ENCODE measurements at places on chromosomes 3 and 15.

DNA sequence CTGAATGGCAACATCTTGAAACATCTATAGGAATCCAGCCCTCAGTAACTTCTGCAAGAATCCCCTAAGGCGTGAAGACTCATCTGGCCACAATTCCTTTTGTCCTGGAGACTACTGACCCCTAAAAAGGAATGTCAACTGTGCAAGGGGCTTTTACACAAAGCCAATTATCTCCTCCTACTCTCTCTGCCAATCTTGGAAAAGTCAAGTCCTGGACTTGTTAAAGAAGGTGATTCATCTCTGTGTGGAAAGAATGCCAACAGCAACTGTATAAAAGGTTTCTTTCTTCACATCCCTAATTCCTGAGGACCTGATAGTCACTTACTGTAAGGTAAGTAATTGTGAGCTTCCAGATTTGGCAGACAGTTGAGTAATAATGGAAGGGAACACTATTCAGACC, 22.3 kb downstream of the THRB start:
- peak; percentile 5 for DNase-seq

- no peak for DNase-seq
These were observed 16.5 kb downstream of the LMCD1 start for GRCh38 chr3:8518138-8518537.

DNA sequence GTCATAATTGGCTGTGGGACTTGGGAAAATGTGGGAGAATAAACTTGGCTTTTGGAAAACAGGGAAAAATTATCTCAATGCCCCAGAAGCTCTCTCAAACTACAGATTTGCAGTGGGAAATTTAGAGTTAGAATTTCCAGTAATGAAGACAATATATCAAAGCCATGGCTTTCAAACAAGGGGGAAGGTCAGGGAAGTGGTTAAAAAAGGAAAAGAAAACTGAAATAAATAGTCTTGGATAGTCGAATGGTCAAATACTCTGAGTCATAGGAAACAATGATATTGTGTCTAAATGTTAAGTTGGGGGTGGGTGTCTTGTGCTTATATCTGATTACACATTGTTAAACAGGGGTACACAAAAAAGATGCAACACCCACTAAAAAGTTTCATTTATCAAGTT, 272.4 kb upstream of the COL8A1 start:
- DNase-seq, result no peak

DNA sequence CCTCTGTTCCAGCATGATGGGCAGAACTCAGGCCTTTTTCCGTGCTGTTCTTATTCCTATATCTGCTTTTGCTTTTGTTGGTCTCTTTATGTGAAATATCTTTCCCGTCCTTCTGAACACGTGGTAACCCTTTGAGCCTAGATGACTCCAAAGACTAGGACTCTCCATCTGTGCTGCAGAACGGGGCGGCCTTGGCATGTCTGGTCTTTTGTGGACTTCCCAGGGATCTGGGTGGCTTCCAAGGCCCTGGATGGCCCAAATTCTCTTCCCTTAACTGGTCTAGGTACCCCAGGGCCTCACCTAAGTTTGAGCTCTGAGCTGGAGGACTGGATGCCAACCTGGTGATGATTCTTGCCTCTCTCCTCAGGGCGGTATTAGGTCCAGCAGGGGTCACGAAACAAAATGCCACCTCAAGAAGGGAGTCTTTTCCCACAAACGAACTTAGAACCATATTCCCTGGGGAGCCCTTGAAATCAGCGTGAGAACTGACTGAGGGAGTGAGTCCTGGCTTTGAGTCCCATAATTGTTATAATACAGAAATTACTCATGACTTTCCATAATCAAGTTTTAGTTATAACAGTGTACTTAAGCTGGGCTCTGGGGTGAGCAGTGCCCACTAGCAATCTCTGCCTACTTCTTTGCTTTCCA, 13.8 kb downstream of the TLNRD1 start:
- DNase-seq, result no peak

GRCh38 chr3:111732252-111732879, 126.7 kb upstream of the PHLDB2 start:
- DNase-seq, result no peak

GRCh38 chr3:196966526-196967401, 1.9 kb downstream of the PIGZ start:
- no peak for DNase-seq

GRCh38 chr15:72685301-72685924, 569 bp downstream of the HIGD2B start:
- DNase-seq, result peak; percentile 28

DNA sequence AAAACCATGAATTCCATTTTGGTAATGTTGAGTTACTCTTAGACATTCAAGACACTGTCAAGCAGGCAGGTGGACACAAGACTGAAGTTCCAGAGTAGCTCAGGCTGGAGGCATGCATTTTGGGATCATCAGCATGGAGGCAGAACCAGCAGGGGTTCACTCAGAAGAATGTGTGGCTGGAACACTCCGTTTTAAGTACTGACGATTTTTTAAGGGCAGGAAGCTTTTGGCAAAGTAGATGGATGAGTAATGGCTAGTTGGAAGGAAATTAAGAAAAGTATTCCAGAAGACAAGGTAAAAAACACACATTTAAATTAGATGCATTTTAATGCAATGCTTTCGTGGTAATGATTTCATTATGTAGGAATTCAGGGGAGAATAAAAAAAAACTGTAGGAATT, 420.4 kb downstream of the ROBO2 start:
- no peak for DNase-seq

DNA sequence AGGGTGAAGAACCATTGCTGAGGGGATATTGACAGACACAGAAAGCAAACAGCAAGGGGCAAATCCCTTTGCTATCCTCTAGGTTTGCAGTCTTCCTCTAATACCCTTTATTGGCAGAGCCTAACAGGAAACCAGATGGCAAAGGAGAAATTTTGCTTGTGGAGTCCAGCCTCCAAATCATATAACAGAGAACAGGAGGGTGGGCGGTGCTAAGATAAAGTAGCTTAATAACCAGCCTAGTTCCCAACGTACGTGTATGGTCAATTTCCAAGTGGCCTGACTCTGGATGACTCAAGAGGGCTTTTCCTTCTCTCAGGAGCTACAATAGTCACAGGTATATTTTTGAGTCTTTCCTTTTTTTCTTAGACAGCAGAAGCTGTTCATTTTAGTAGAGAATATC, 404.5 kb downstream of the PDCD6IP start:
- no peak for DNase-seq

DNA sequence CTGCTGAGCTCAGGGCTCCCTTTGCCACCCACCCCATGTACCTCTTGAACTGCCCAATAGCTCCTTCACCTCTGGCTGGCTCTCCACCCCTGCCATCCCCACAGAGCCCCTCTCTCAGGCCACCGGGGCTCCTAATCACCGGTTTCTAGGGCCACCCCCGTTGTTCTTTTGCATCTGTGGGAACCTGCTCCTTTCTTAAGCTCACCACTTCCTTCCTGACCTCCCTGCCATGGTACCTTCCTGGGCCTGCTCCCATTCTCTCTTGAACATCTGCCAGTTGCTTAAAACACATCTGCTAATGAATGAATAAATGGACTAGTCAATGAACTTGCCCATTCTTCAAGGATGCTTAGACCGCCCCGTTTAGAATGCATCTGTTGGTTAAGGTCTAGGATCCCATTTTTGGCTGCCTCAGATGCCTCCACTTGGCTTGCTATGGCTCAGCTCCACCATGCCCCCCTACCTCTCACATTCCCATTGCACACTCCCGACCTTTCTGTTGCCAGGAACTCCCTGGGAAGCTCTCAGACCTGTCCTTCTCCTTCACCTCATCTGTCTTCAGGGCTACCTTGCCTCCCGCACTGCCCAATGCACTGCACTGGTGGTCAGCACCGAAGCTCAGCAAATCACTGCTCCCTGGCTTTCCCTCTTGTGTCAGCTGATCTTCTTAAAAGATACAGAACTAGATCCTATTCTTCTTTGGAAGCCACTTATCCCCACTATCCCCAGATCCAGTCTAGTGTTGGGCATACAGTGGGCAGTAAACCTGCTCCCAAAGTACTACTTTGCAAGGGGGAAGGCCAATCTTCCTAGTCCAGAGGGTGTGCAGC, 9.1 kb downstream of the AMOTL2 start:
- DNase-seq, result no peak

DNA sequence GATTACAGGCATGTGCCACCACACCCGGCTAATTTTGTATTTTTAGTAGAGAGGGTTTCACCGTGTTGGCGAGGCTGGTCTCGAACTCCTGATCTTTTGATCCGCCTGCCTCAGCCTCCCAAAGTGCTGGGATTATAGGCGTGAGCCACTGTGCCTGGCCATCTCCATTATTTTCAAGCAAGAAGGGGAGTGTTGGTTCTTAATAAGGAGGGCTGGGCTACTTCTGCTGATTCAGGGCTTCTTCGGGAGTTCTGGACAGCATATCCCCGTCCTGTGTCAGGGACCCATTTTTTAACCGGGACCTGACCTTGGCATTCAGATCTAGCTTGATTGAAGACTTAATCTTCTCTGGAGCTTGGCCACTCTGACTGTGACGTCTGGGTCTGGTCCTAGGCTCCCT, 74.1 kb upstream of the SYN2 start:
- no peak for DNase-seq

- no peak for DNase-seq
These were observed 1186.7 kb upstream of the EPHA6 start for GRCh38 chr3:95627697-95628096.

DNA sequence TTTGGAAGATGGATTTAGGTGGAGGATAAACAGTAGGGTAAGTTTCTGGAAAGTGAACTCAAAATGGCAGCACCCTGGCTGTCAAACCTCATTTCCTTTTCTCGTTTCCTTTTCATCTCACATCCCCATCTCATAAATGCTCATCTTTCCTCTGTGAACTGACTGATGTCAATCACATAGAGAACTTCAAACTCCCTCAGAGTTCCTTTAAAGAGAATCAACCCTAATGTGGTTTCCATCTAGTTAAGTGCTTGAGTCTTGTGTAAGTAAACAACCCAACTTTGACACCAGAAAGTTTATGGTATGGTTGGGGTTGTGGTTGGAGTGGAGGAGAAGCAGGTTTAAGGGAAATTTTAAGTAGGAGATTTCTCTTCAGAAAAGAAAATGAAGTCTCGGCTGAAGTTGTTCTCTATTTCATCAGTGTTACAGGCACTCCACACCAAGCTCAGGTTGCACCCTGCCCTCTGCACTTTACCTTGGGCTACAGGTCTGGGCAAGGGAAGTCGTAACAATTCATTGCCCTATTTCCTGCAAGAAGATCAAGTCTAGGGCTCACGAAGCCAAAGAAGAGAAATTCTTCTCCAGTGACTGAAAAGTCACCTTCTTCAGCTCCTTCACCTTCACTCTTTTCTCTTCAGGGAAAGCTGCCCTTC, 34.4 kb upstream of the TNIK start:
- DNase-seq, result no peak

DNA sequence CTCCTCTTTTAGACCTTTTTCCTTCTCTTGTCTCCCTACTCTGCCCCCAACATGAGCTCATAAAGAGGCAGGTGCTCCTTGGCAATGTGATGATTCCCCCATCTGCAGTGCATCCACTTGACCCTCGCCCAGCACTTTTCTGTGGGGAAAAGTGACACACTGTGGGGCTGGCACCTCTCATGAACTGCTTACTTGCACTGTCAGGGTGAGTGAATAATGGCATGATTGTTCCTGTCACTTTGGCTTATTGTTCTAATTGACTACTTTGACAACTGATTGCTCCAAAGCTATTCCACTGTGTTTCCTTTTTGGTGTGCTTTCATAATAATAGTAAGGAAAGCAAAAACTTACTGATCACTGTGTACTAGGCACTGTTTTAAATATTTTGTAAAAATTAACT, 253.3 kb upstream of the SUCLG2 start:
- no peak for DNase-seq

- no peak for DNase-seq
These were observed 67.3 kb downstream of the UBE2E2 start for GRCh38 chr3:23270423-23270822.

DNA sequence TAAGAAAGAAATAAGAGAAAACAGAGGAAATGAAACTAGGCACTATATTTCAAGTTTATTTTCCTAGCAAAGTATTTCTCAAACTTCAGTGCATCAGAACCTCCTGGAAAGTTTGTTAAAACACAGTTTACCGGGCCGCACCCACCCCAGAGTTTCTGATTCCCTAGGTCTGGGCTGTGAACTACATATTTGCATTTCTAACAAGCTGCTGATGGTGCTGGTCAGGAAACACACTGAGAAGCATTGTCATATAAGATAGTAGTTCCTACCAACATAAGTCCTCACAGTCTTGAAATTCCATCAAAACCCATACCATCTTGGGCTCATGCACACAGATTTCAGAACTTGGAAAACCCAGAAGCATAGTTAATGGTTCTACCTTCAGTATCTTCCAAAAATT, 8.3 kb downstream of the SLC9A9 start:
- no peak for DNase-seq

GRCh38 chr3:11045536-11045935, 53.0 kb downstream of the SLC6A1 start:
- DNase-seq, result no peak

DNA sequence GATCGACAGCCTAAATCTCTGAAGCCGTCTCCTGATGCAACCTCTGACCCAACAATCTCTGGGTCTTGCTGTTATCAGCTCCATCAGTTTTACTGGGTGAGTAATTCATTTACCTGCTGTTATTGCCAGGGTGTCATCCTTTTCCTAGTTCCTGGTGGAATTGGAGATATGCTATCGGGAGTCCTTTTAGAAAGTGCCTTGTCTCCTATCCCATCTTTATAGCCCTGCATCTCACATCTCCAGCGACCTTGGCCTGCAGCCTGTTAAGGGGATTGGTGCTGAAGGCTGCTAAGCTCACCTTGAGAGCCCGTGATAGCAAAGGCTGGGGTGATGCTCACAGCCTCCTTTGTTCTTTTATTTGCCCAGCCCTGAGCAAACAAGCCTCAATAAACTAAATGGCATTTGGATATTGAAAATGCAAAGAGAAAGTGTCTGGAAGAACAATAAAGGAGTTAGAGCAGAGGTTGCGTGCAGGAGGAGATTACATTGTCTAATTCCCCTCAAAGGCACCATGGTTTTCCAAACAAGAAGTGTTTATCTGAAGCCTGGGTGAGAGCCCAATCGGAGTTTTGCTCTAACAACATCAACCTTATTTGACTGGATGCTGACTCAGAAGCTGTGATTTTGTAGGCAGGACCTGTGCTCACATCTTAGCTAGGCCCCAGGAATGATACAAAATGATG, 101.8 kb downstream of the RPLP1 start:
- DNase-seq, result no peak

GRCh38 chr15:84099181-84099580, 136.4 kb upstream of the GOLGA6L4 start:
- DNase-seq, result no peak

- no peak for DNase-seq
These were observed 57.0 kb downstream of the ARHGEF26 start for GRCh38 chr3:154178172-154178571.

DNA sequence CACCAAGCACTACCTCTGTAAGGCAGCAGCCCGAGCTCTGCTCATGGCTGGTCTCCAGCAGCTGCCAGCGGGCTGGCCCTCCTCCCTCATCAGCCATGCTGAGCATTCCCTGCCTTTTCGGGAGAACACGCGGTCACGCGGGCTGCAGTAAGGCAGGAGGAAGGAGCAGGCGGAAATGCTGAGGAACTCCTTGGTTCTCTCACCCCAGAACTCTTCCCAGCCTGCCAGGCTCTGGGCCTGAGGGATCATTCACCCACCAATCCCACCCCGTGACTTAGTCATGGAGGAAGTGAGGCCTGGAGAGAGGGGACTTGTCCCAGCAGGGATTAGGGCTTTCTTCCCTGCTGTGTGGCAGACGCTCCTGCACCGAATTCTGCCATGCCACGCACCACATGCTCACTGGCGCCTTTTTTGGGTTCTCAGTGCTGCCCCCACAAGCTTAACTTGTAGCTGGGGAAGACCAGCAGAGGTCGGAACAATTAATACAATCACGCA, 42.9 kb upstream of the RPL32 start:
- DNase-seq, result no peak

- DNase-seq, result no peak
These were observed 42.9 kb downstream of the MEGF11 start for GRCh38 chr15:66210684-66211083.

- no peak for DNase-seq
These were observed 11.3 kb upstream of the STRA6 start for GRCh38 chr15:74213858-74214284.

Measured in ACHN (cell line).